Activated gamma-delta T cell treated with anti-CD3 and anti-CD28 coated beads, Interleukin-2, amount 50 U/mL, for 16 hours (primary cell): ENCODE measurements at places on chromosomes 1 and 21.

DNA sequence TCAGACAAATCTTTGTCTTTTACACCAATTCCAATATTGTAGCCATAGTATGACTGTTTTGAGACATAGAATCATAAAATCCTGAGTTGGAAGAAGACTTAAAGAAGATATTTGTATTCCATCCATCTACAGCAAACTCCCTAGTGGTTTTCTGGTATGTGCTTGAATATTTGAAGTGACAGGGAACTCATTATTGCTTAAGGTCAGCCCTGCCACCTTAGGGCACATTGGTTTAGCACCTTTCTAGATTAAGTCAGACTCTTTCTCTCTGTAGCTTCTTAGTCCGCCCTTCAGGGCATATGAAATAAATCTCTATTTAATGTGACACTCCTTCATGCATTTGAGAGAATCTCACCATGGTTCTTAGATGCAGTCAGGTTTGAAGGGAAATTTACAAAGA, 49.8 kb downstream of the PTGER3 start:
- no peak for DNase-seq

GRCh38 chr1:113192242-113192641, 119.2 kb downstream of the LRIG2 start:
- DNase-seq: no peak

DNA sequence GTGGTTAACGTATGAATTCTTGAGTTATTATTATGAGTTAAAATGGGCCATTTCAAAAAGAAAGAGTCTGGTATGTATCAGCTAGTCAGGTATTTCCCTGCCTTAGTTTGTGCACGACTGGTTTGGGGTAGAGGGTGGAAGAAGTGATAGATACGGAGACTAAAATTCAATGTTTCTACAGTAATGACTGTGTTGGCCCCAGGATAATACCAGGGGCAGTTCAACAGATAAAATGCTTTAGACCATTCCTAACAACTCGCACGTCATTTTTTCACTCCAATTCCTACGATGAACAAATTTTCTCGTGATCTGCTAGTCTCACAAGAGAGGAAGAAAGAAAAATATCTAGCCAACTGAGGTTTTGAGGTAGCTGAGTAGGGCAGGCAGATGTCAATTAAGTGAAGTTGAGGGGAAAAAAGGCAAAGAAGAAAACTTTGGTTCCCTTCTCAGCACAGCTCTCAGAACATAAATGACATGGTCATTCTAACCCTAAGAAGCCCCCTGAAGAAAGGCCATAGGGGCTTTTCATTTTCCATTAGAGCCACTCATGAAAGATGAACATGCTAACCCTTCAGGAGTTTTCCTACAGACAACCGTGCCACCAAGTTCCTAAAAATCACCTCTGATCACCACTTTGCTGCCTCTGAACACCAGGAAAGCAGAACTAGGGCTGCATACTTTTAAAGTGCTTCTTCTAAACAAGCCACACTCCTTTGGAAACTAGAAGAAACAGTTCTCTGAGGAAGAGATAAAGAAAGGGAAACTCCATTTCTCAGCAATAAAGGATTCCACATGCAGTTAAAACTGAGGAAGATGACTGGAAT, 5.6 kb downstream of the MCOLN2 start:
- no peak for DNase-seq

- no peak for DNase-seq
Observed at GRCh38 chr1:213122514-213122929, 71.5 kb downstream of the RPS6KC1 start.

- no peak for DNase-seq
Observed at GRCh38 chr1:210908257-210908656, 225.7 kb downstream of the KCNH1 start.

DNA sequence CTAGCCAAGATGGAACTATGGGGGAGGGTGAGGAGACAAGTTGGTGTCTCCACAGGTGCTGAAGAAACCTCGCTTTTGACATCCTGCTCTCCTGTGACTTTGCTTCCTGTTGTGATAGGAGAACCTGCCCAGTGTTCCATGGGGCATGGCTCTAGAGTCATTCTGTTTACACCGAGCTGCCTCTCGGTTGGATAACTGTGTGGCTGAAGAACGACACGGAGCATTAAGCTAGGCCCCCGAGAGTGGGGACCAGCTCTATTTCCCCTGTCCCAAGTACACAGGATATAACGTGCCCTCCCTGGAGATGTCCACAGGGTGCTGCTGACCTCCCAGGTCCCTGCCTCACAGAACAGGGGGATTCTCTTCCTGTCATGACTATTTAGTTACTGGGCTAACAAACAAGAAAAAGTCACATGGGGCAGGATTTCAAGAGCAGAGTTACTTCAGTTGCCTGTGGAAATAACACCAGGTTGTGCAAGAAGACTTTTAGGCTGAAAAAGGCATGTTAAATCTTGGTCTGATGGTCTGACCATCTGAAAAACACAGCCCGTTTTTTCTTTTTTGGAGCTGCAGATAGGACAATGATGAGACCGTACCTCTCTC, 29.4 kb upstream of the PPP2R5A start:
- no peak for DNase-seq

GRCh38 chr1:90175490-90176167, 180.7 kb downstream of the ZNF326 start:
- DNase-seq: no peak

- DNase-seq: no peak
Observed at GRCh38 chr1:66413136-66413837, 120.7 kb upstream of the SGIP1 start.
